ENCODE measurements at places on chromosomes 11 and 22. TPM values are rescaled to one million over a fixed set of nuclear protein-coding genes. Genes with fewer than 3 reads are reported as not detected.

SMC1B gene
- total RNA-seq = not detected

ART5 gene
- total RNA-seq = not detected

CNIH2 gene
- 0.37 TPM for total RNA-seq

TRIM6 gene
- 8.7 TPM for total RNA-seq

TPBGL gene
- total RNA-seq = 0.05 TPM

PRODH gene
- not detected for total RNA-seq

All from smooth muscle cell of the umbilical artery (primary cell).